ENCODE measurements at places on chromosomes 2 and 18.

DNA sequence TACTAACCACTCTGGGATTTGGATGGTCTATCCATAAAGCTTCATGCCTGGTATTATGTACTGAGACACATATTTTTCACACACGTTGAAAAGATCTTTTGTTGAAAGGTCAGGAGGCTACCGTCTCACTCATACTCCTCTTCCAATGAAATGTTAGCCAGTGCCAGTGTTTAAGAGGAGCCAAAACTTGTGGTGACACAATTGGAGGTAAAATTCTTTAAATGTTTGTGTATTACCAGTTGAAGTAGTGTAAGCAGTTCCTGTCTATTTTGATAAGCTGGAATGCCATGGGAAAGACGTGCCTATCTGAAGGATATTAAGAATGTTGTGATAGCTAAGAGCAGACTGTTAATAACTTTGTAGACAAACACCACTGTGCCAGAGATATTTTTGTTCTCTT is 32.1 kb downstream of the MARCHF7 start:
- no peak for DNase-seq

DNA sequence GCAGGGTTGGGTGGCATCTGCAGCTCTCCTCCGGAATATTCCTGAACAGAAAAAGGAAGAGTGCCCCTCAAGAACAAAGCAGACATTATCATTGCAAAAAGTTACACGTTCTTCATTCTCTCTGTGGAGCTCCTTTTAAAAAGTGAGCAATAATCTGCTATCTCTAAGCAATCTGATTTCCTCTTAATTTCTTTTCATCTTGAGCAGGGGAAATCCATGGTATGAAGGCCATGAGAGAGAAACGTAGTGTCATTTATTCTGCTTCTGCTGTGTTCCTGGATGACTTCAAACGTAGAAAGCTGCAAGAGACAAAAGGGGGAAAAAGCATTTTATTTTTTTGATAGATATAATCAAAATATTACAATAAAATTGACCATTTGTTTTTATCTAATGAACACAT is 16.9 kb downstream of the SMIM21 start:
- no peak for DNase-seq

- no peak for DNase-seq
Observed at GRCh38 chr2:30661173-30662107, 145.8 kb downstream of the CAPN13 start.

GRCh38 chr2:206442833-206443734 is at the start of gene ADAM23:
ADAM23 (plus strand) TSS chr2:206443532; CDS start chr2:206443867, 335 bp downstream.
- peak; percentile 12 for DNase-seq

DNA sequence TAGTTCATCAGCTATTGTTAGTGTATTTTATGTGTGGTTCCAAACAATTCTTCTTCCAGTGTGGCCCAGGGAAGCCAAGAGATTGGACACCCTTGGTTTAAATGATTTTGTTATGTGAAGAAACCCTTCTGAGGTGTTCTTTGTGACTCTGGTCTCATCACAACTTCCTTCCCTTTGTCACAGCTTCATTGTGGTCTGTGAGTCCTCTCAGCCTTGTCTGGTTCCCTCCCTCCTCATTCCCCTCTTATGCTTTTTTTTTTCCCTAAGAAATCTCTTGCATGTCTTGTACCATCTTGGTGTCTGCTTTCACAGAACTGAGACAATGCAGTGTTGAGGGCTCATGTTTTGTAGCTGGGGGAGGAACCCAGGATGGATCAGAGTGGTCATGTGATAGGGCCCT is 118.9 kb downstream of the TMEM182 start:
- DNase-seq: no peak

- no peak for DNase-seq
Observed at GRCh38 chr2:33786881-33787280, 187.8 kb upstream of the FAM98A start.

- no peak for DNase-seq
Observed at GRCh38 chr2:11691076-11691660, 21.2 kb upstream of the NTSR2 start.

- no peak for DNase-seq
Observed at GRCh38 chr2:88810488-88810887, 119.0 kb downstream of the RPIA start.

- no peak for DNase-seq
Observed at GRCh38 chr2:120005834-120006521, 6.9 kb upstream of the EPB41L5 start.

- DNase-seq: no peak
Observed at GRCh38 chr2:120622159-120622869, 113.4 kb upstream of the GLI2 start.

DNA sequence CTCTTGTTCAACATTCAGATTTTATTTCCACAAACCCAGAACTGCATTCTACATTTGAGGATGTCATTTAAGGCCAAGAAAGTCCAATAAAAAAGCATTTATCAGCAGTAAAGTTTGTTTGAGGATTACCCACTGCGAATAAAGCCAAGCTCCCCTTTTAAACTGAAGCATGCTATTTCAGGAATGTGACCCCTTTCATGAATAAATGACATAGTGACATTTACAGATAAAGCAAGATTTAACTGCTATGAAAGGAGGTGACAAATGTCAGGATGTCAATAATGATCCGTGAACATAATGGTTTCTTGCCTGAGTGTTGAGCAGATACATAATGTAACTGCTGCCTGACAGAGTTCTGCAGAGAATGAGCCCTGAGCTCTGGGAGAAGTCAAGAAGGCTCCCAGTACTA is 146.3 kb downstream of the TDRD15 start:
- no peak for DNase-seq

DNA sequence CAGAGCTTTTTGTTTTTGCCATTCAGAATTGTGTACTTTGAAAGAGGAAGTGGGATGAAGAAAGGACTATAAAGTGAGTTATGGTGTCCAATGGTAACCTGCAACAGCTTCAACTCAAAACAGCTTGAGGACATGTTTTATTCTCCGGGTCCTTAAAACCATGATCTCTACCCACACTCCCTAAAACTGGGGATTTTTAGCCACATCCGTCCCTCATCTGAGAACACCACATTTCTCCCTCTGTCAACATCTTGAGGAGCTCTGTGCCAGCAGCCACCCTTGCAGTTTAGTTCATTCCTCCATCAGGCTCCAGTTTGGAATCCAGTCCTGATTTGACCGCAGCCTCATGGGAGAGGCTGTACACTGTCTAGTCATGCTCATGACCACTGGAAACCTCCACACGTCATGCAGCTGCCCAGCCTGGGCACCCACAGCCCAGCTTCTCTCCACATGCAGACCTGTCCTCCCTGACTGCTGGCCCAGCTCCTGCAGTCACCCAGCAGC is 62.6 kb downstream of the C18orf63 start:
- peak; percentile 20 for DNase-seq

DNA sequence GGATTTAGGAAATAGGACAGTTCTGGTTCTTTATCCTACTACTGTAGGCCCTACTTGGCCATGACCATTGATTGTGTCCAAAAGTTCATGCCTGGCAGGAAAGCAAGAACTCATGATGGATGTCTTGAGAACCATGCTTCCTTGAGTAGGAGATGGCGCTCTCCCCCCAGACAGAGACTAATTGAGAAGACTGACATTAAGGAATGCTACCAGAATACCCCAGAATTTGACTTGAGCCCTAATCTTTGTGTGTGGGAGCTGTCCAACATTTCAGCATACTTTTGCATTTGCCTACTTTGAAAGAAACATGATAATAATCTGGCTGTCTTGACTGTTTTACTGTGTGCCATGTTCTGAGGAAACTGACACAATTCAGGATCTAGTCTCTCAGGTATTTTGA is 23.3 kb downstream of the MAPRE3 start:
- DNase-seq: no peak

- DNase-seq: no peak
Observed at GRCh38 chr2:42297322-42297936, 63.6 kb downstream of the COX7A2L start.

GRCh38 chr18:69031571-69031970 is 233.7 kb downstream of the CCDC102B start:
- no peak for DNase-seq

- no peak for DNase-seq
Observed at GRCh38 chr18:13176847-13177246, 41.7 kb upstream of the LDLRAD4 start.

GRCh38 chr2:240605867-240606743 is 19.2 kb upstream of the GPR35 start:
- no peak for DNase-seq

- no peak for DNase-seq
Observed at GRCh38 chr2:167342769-167343168, 454.5 kb downstream of the XIRP2 start.

GRCh38 chr2:181754105-181754504 is 73.8 kb upstream of the NEUROD1 start:
- DNase-seq: no peak

DNA sequence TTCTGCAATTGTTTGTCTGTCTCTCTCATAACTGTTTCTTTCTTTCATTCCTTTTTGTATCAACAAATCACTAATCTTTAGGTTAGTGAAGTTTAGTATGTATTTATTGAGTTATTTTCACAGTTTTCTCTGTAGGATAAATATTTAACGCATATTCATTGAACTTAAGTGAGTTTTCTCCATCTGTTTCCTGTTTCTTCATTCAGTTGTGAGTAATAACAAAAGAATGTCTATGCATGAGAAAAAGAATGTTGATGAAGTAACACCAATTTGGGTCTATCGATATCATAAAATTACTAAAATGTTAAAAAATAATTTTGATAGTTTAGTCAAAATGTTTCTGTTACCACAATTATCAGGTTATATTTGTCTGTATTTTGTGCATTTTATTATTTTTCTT is 948.0 kb downstream of the DSC3 start:
- no peak for DNase-seq

DNA sequence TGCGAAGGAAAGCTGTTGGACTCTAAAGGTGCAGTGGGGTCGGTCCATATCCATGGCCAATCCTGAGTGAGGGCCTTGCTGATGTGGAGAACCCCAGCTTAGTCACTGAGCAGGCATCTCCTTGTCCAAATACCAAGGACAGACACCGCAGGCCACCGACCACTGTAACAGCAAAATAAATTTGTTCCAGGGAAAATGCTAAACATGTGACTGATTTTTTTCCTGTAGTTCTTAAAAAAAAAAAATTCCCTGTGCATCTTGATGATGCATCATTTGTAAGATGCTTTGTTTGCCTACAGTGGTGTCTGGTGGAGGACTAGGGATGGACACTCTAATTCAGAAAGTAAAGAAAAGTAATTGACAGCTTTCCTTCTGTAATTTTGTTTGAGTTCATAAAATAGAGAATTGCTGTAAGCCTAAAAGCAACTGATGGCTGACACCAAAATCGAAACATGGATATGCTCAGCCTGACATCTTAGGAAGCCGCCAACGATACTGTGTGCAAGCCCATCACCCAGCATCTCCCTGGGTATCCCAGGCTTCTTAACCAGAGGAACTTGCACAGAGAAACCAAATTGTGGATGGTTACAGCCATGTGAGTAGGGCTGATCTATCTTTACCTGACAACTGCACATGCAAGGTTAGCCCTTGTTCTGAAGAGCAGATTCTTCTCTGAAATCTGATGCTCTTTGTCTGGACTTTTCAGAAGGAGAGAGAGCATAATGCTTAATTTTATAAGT is 188.6 kb downstream of the ARL4C start:
- DNase-seq: no peak

- no peak for DNase-seq
Observed at GRCh38 chr2:85033388-85033787, 62.4 kb downstream of the KCMF1 start.

DNA sequence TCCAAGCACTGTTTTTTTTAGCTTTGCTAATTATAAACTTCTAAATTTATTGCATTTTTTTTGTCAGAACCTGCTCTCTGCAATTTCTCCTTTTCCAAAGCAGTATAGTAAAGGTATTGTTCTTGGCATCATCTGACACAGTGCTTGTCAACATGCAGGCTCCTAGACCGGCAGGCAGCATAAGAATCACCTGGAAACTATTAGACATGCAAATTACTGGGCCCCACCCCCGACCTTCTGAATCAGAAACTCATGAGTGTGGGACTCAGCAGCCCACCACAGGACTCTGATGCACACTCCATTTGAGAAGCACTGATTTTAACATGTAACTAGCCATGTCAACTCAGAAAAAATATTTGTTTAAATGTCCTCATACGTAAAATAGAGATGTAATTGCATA is 551.1 kb upstream of the CELF4 start:
- no peak for DNase-seq

Measured in T-cell (primary cell).